ENCODE measurements at places on chromosomes 12 and 14.

GRCh38 chr12:129467726-129468125, 436.1 kb downstream of the TMEM132D start:
- DNase-seq = no peak

GRCh38 chr12:131671871-131672270, 39.0 kb upstream of the SFSWAP start:
- no peak for DNase-seq

DNA sequence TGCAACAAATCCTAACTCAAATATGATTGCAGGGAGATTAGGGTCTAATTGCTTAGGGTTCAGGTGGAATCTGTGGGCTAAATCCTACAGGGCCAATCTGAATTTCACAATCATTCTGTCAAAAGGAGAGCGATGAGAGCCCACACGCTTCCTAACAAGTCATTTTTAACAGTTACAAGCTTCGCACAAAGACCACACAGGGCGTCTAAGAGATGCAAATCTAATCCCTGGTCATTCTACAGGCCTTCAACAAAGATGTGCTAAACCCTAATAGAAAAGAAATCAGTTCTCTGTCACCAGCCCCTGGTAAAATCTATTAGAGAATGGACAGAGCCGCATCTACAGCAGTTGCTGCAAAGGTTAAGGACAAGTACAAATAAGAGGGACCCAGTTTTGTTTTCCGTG, 15.3 kb downstream of the NKX2-1 start:
- no peak for DNase-seq

GRCh38 chr14:24984846-24985589, 64.9 kb downstream of the STXBP6 start:
- no peak for DNase-seq

DNA sequence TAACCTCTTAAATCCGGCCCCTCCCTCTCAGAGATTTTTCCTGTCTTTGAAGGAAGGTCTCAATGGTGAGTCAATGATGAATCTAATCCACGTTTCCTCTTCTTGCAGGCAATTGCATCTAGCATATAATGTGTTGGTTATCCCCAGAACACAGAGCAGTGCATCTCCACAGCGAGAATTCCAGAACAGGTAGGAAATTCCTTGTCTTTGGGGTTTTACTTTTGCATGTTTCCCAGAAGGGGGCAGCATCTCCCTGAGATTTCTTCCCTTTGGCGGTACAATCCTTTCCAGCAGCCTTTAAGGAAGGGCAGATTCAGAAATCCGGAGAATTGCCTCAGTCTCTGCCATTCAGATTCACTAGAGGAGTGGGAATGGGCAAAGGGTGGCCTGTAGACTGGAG, 128.0 kb downstream of the KCNA5 start:
- no peak for DNase-seq

DNA sequence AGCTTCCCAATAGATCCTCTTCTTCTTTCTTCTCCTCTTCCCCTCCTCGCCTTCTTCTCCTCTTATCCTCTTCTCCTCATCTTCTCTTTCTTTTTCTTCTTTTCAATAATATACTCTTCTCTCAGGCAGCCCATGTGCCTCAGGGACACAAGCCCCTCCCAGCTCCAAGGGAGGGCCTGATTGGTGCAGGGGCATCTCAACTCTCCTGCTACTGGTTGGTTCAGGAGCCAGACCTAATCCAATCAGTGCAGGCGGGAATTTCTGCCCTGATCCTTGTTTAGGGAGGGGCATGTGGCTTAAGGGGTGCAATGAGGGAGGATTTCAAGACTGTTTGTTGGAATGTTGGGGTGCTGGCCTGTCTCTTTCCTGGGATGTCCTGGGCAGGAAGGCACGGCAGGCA, 9.0 kb downstream of the SERPINA12 start:
- no peak for DNase-seq

All from activated CD4-positive, CD25-positive, alpha-beta regulatory T cell treated with anti-CD3 and anti-CD28 coated beads, Interleukin-2, amount 50 U/mL, for 16 hours (primary cell).